ENCODE measurements at places on chromosomes 6 and 20.

- DNase-seq, result no peak
These were observed 81.9 kb upstream of the CCDC28A start for GRCh38 chr6:138691595-138692057.

GRCh38 chr20:51767867-51768758 is at the start of gene ATP9A:
Gene ATP9A (minus strand): TSS chr20:51768390. CDS start chr20:51768369, 21 bp downstream.
- no peak for DNase-seq

- DNase-seq, result no peak
These were observed 116.6 kb downstream of the ADAT2 start for GRCh38 chr6:143333749-143334520.

GRCh38 chr20:21391185-21391971 is 5.9 kb downstream of the NKX2-4 start:
- peak; percentile 16 for DNase-seq

GRCh38 chr20:10454151-10454750 is 19.1 kb downstream of the SLX4IP start:
- no peak for DNase-seq

DNA sequence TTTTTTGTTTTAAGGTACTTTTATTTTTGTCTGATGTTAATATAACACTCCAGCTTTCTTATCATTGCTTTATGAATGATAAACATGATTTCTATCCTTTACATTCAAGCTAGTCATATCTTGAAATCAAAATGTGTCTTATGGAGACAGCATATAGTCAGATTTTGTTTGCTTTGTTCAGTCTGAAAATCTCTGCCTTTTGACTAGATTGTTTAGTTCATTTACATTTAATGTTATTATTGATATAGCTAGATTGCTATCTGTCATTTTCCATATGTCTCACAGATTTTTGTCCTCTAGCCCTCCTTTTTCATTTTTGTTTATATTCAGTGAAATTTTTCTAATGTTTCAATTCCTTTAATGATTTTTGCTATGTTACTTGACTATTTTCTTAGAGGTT is 332.8 kb downstream of the SMOC2 start:
- no peak for DNase-seq

- no peak for DNase-seq
These were observed 404.6 kb upstream of the IRAK1BP1 start for GRCh38 chr6:78462728-78463127.

- DNase-seq, result no peak
These were observed 837.8 kb downstream of the QKI start for GRCh38 chr6:164252291-164252690.

DNA sequence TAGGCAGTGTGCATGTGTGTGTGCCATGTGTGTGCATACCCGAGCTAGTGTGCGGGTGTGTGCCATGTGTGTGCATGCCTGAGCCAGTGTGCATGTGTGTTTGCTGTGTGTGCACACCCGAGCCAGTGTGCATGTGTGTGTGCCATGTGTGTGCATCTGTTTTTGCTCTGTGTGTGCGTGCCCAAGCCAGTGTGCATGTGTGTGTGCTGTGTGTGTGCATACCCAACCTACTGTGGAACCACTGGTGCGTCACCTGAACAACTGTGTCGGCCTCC is 5.7 kb downstream of the RBBP8NL start:
- no peak for DNase-seq

GRCh38 chr6:160010067-160010466 is 41.2 kb downstream of the IGF2R start:
- DNase-seq, result no peak

DNA sequence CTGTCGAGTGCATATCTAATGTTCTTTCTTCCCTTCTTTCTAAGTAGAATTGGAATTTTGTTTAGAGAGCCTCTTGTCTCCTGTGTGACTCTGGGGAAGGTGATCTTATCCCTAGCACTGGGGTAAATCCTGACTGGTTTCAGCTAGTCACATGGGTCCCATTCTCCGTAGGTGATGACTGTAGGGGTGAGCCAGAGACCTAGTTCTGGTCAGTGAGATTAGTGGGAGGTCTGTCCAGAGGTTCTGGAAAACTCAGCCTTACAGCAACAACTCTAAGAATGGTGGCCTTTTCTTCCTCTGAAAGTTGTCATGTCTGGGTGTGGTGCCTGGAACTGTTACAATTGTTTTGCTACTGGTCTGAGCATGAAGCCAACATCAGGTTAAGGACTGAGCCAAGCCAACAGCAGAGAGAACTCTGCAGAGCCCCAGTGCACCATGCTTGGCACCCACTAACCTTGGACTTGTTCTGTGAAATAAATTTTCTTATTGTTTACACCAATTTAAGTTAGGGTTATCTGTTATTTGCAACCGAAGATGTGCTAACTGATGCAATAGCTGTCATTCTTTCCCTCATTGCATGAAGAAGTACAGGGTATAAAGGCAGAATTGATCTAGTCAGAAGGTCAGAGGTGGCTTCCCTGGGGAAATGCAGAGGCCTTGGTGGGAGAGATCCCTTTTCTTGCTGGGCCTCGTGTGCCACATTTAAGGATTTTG is 56.8 kb upstream of the TULP4 start:
- DNase-seq, result no peak
